Cerebellar nuclear complex (tissue), 1 donor: ENCODE measurements at places on chromosomes 1 and 21.

DNA sequence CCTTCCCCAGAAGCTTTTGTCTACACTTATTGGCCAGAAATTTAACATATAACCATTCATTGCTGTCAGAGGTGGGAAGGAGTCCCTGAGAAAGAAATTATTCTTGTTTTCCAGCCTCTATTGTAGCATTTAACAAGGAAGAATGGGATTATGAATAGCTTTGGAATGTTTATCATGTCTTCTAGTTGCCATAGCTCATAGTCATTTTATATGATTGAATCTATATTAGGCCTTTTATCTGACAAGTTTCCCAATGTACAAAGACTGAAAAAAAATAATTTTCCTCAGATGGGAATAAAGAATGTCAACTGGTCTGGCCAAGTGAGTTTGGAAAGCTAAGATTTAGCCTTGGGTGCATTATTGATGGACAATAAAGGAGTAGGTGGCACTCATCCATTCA lies 28.3 kb downstream of the PTPRC start:
- no peak for DNase-seq

DNA sequence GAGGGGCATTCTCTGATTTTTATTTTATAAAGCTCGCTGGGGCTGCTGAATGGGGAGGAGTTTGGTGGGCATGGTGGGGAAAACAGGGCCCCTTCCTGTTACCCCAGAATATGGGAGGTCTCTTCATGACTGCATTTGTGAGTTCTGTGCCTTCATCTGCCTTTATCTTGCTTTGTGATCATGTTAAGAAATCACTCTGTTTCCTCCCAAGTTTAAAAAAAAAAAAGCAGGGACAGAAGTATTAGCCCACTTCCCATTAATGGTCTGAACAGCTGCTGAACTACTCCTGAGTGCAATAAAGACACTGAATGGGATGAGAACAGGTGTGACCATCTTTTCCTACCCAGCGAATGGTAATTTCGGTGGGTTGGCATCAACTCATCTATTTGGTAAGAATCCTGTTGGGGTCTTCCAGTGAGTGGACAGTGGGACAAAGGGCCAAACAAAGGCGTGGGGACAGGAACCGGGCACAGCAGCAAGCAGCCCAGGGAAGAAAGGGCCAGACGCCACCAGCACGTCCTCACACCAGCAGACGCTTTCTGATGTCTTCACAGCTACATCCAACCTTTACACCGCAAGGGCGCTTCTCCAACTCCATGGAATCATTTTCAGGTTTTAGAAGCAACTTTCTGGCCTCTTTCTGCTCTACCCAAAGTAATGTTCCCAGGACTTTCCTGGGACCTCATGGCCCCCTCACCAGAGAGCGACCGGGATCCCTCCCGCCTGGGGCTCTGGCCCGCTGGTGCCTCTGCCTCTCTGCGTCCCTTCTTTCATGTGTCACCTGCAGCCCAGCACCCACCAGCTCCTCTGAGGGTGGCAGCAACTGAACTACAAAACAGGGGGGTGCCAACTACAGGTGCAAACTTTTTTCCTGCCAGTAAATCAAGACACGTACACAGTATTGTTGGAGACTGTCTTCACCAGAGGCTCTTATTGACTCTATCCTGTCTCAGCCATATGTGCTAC lies 160.2 kb downstream of the ADSS2 start:
- DNase-seq = no peak

DNA sequence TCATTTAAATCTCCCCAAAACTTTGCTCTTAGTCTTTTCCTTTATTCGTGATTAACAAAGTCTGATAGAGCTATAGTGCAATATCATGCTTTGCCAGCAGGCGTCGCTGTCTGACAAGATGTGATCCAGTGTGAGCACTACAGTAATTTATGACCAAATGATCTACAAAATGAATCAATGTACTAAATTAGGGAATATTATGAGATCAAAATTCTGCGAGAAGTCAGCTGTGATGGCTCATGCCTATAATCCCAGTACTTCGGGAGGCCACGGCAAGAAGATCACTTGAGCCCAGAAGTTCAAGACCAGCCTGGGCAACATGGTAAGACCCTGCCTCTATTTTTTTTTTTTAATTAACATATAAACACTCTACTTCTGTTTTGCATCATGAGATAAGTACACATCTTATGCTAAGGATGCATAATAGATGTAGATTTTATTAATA lies 3.6 kb upstream of the SPSB1 start:
- DNase-seq = no peak

GRCh38 chr1:110035236-110035752 lies 870 bp downstream of the STRIP1 start:
- DNase-seq = no peak

- no peak for DNase-seq
Observed at GRCh38 chr1:194174528-194174927, 988.1 kb upstream of the B3GALT2 start.

GRCh38 chr1:155976913-155977689 lies 1.2 kb downstream of the ARHGEF2 start:
- no peak for DNase-seq
